SK-N-SH treated with all-trans-retinoic acid at 6 μM for 48 hours (cell line): ENCODE measurements at places on chromosomes 5 and 9.

DNA sequence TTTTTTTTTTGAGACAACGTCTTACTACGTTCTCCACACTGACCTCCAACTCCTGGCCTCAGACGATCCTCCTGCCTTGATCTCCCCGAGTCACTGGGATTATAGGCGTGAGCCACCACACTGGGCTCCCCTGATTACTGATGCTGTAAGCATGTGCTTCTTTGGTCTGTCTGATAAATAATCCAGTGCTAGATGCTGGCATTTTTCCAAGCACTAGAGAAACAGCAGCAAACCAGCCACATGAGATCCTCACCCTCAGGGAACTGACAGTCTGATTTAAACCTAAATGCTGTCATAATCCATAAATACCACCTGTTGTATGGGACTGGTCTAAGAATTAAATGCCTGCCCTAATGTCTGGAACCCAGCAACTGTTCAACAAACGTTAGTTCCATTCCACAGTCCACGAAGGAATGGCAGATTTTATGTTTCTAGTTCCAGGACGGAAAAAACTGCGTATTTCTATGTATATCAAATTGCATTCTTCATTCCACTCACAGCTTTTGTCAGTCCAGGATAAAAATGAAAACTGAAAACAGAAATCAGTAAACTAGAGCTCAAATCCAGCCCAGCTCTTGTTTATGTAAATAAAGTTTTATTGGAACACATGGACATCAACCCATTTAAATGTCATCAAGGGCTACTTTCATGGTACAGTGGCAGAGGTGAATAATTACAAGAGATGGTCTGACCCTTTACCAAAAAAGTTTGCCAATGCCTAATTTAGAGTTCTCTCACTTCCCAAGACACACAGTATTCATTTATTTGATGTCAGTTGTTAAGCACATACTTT lies 20.1 kb downstream of the SLC35D2 start:
- no peak for ATAC-seq

DNA sequence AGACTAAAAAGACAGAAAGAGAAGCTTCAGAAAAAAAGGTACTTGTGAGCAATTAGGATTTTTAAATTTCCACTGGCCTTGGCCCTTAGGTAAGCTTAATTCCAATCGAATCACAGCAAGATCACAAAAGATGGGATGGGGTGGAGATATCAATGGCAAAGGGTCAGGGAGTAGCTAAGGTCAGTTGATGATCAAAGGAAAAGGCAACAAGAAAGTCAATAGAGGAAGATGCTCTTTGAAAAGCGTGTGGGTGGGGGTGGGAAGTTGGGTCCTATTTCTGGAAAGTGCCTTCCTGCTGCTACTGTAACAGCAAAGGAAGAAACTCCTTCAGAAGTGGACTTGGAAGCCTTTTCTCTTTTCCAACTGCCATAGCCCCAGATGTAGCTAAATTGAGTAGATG lies 7.3 kb downstream of the C1QTNF3 start:
- no peak for ATAC-seq

DNA sequence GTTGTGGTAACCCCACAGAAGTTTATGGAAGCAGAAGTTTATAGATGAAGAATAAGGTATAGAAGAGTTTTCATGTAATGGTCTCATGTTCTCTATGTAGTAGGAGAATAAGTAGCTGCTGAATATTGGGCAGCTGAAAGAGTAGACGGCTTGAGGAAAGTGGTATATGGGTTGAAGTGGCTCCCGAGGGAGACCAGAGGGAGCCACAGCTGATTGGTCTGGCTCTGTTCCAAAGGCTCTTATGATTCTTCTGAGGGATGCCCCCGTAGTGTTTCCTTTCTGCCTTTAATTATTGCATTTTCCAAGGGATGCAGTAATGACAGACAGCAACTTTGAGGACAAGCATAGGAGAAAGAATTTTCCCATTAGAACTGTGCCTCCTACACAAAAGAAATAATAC lies 30.1 kb upstream of the TENT2 start:
- no peak for ATAC-seq

GRCh38 chr5:153256-153655 lies 38.0 kb upstream of the LRRC14B start:
- no peak for ATAC-seq

- peak; percentile 72 for ATAC-seq
These were observed 244.7 kb downstream of the PIK3R1 start for GRCh38 chr5:68460147-68460798.

- no peak for ATAC-seq
These were observed 405.5 kb downstream of the KIF4B start for GRCh38 chr5:155418960-155419579.

- ATAC-seq = no peak
These were observed 80.6 kb upstream of the SMIM23 start for GRCh38 chr5:171705036-171705435.

GRCh38 chr5:149019679-149020078 lies 43.2 kb downstream of the SH3TC2 start:
- ATAC-seq = no peak

- no peak for ATAC-seq
These were observed 96.2 kb upstream of the NMUR2 start for GRCh38 chr5:152501294-152501693.

DNA sequence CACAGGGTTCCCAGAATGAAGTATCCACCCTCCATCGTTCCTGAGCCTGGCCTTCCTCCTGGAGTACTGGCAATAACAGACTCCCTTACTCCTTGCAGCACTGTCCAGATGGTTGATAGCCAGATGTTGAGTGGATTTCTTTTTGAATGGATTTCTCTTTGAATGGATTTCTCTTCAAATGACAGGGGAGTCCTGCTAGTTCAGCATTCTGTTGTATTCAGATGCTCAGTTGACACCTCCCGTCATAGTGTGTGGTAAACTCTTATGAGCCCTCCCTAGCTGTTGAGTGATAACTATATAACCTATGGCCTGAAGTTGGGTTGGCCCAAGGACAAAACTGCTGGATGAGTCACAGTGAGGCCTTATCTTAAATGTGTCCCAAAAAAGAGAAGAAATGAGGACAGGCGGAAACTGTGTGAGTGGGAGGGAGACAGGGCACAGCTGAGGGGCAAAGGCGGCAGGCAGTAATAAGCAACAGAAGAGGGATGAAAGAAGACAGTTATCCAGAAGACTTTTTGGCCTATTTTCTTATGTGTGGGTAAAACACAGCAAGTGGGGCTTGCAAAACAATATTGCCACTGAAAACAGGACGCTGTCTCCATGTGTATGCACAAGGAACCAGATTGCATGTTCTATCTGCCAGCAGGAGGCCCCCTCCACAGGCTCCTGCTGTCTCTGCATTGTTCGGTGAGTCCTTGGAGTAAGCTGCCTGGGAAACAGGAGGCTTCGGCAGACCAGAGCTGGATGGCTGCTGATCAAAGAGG lies 209.5 kb upstream of the S1PR3 start:
- peak; percentile 87 for ATAC-seq

DNA sequence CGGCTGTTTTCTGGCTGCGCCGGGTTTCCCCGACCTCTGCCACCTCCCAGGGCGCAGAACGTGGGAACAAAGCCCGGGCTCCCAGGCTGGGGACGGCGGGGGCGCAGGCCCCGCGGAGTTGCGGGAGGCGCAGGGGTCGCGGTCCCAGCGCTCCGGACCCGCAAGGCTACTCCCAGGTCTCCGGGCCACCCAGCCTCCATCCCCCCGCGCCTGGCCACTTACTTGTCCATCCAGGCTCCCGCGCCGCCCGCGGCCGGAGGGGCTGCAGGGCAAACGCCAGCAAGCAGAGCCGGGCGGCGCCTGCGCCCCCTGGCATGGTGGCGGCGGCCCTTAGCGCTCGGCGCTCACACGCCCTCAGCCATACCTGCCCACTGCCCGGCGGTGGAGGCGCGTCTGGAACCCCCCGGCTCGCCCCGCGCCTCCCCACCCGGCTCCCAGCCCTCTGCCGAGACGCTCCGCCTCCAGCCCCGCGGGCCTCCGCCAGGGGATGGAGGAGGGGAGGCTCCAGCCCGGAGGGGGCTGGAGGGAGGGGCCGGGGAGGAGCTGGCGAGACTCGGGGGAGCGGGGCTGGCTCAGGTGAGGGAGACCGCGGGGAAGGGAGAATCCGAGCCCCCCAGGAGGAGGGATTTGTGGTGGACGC lies at the start of gene ADAM19:
Gene ADAM19 (minus strand): TSS at position 395 of the 640 bp plus-strand sequence. CDS start 79 bp downstream, at position 316.
- ATAC-seq = peak; percentile 83

DNA sequence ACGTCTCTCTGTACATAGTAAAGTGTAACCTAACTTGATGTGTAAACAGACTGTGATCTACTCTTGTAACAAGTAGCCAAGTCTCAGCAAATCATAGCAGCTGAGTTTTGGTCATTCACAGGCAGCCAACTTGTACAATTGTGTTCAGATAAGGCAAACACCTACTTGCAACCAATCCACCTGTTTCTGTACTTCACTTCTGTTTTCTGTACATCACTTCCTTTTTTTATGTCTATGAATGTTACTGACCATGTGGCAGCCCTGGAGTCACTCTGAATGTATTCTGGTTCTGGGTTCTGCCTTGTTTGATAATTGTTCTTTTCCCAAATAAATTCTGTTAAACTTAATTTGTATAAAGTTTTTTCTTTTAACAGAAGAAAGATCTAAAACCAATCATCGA lies 26.0 kb downstream of the RLN2 start:
- ATAC-seq = no peak

DNA sequence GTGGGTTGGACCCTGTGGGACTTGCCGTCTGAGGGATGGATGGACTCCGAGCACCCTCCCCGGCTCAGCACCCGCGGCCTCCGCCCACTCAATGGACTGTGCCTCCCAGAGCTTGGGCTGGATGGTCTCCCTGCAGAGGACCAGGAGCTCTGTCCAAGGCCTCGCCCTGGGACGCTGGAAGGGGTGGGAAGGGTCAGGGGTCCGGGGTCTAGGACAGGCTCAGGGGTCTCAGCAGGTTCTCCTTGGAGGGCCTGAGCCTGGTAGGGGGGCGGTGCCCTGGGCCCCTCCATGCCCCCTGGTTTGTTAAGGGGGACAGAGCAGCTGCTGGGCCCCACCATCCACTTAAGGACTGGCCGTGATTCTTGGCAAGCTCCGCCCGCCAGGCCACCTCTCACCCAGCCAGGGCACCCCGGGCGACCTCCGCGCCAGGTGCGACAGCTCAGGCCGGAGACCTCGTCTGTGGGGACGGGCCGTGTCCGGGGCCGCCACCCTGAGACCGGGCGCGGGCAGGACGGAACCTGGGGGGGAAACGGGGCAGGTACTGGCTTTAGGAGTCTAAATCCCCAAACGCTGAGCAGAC lies 29.2 kb downstream of the EXOC3 start:
- peak; percentile 42 for ATAC-seq

DNA sequence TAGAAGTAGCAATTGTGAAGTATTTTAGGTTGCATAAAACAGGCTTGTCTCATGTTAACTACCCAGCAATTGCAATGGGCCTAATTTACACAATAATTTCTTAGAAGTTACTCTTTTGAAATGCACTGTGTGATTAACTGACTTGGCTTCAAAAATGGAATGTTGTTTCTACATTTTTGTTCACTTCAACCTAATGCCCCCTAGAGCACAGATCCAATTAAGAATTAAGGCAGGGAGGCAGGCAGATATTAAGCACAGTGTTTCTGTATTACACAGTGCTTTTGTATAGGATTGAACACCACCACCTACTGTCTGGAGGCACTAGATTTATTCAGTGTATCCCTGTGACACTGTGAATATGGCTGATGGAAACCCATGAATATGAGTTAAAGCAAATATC lies 302.1 kb downstream of the FBXL17 start:
- no peak for ATAC-seq

DNA sequence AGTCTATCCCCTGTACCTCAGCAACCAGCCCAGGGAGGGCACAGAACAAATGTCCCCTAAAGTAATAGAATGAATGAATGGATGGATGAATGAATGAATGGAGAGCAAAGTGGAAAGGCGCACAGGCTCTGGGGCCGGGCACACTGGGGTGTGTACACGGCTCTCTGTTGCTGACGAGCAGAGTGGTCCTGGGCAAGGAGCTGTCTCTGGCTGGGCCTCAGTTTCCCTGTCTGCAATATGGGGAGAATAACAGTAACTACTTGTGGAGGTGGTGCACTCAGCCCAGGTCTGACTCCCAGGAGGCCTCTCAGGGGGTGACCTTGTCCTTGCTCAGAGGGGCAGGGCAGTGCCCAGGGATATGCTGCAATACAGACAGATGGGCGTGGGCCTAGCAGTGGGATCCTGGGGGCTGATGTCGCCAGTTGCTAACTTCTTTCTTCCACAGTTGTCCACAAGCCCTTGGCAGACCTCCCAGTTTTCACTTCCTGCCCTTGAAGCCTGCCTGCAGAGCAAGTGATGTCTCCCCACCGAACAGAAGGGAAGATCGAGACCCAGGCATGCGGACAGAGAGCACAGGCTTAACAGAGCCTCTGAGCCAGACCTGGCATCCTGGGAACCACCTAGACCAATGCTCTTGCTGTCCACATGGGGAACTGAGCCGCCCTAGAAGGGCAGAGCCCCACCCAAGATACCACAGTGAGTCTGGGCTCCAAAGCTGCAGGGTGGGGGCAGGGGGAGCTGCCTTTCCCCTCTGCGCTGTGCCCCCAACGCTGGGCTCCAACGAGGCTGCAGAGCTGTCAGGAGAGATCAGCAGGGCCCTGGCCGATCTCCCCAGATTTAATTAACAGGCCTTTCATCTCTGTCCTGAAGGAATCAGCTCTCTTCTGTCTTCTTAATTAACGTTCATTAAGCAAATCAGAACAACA lies 13.6 kb upstream of the LAMC3 start:
- ATAC-seq = peak; percentile 18

GRCh38 chr5:132737982-132738681 lies 786 bp upstream of the KIF3A start:
- ATAC-seq = no peak

DNA sequence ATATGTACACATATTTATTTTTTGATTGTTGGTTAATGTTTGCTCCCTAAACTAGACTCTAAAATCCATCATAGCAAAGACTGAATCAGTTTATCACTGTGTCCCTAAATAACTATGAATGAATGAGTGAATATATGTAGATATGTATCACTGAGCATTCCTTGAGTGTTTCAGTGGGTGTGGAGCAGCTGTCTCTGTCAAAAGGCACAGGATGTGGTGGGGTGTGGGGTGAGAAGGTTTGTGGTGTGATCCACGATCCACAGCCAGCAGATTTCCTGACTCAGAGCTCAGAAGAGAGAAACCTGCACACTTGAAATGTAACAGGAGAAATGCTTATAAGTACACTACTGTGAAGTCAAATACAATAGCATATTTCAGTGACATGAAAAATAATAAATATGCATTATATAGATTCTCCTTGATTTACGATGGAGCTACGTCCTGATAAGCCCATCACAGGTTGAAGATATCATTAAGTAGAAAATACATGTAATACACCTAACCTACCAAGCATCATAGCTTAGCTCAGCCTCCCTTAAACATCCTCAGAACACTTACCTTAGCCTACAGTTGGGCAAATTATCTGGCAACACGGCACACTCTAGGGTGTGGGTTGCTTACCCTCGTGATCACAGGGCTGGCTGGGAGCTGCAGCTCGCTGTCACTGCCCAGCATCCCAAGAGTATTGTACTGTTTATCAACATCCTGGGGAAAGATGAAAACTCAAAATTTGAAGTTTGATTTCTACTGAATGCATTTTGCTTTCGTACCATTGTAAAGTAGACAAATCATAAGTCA lies 287.0 kb downstream of the GAS1 start:
- peak; percentile 86 for ATAC-seq

GRCh38 chr5:168770036-168770498 lies 190.9 kb upstream of the PANK3 start:
- peak; percentile 11; the same call in 1 of the 3 replicates for ATAC-seq

- no peak for ATAC-seq
These were observed 66.4 kb downstream of the NRG2 start for GRCh38 chr5:139976703-139977102.

GRCh38 chr9:34010979-34011378 lies 37.7 kb downstream of the UBAP2 start:
- ATAC-seq = peak; percentile 49; the same call in 1 of the 3 replicates

- peak; percentile 65 for ATAC-seq
These were observed 20.8 kb downstream of the ENHO start for GRCh38 chr9:34501889-34502425.
